ENCODE measurements at places on chromosomes 16 and 17.

GRCh38 chr16:12965274-12965804 lies 63.9 kb downstream of the SHISA9 start:
- no peak for DNase-seq

- DNase-seq = no peak
Observed at GRCh38 chr17:59373882-59374495, 42.5 kb downstream of the YPEL2 start.

DNA sequence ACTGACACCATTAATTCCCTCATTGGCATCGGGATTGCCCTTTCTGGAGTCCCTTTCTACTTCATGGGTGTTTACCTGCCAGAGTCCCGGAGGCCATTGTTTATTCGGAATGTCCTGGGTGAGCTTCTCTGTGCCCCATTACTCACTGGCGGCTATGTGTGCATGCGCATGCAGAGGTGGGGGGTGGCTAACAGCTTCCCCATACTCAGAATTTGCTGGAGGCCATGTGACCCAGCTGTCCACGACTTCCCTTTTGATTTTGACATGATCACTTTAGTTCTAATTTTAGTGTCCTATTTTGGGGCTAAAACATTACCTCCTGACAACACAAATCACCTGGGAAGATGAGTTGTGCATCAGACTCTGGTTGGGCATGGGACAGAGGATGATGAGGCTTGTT lies 14.1 kb downstream of the SLC7A6OS start:
- DNase-seq = no peak

GRCh38 chr17:11330826-11331225 lies 89.8 kb downstream of the SHISA6 start:
- DNase-seq = no peak

DNA sequence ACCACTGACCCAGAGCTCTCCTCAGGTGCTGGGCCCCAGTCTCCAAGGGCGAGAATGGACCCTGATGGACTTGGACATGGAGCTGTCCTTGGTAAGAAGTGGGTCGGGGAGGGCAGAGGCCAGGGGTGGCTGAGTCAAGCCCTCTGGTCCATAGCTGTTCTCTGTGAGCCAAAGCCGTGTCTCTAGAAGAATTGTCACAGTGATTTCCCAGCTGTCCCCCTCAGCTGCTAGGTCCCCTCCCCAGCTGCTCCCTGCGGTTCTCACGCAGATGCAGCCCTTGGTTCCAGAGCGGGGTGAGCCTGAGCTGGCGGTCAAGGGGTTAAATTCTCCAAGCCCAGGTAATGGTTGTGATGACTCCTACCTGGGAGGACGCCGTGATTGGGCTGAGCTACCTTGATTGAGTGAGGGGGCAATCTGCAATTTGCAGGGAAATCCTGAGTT lies 1.3 kb upstream of the NOL3 start:
- DNase-seq = no peak

- no peak for DNase-seq
Observed at GRCh38 chr16:1914084-1914608, 4.1 kb downstream of the HS3ST6 start.

- no peak for DNase-seq
Observed at GRCh38 chr16:65660390-65660789, 538.5 kb upstream of the CDH11 start.

- DNase-seq = no peak
Observed at GRCh38 chr16:5647051-5647450, 549.5 kb upstream of the EEF2KMT start.

DNA sequence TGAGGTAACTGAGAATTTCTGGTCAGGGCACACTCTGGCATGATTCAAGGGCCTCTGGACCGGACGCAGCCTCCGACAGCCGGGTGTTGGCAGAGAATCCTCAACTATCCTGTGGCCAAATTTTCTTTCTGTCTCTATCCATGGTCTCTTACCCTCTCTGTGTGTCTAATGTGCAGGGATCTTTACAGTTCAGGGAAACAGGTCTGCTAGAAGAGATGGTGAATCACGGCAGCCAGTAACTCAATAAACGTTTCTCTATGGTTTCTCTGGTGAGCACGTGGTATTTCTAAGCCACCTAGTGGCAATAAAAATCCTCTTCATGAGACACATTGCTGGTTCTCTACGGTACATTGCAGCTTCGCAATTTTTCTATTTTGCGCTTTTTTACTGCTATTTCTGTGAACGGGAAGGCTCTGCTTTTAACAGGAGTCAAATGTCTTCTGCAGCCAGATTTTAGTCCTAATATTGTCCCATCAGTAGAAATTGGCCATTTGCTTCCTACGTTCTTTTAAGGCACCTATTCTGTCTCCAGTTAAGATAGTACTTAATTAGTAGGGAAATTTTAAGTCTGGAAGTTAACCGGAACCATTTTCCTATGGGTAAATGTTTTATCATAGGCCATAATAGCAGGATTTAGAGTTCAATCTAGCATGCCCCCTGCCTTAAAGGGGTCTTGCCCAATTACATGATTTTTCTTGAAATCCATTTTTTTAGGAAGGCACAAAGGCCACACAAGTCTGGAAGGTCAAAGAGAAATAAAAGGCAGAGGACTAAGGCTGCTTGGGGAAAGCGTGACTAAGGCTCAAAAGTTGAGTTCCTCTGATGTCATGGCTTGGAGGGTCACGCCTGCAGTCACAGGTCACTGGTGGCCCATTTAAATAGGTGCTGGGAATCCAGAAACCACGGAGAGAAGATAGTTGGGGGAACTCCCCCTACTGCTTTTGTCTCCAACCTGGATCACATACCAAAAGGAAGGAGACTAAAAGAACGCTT lies 31.5 kb downstream of the QPRT start:
- DNase-seq = peak; percentile 13

DNA sequence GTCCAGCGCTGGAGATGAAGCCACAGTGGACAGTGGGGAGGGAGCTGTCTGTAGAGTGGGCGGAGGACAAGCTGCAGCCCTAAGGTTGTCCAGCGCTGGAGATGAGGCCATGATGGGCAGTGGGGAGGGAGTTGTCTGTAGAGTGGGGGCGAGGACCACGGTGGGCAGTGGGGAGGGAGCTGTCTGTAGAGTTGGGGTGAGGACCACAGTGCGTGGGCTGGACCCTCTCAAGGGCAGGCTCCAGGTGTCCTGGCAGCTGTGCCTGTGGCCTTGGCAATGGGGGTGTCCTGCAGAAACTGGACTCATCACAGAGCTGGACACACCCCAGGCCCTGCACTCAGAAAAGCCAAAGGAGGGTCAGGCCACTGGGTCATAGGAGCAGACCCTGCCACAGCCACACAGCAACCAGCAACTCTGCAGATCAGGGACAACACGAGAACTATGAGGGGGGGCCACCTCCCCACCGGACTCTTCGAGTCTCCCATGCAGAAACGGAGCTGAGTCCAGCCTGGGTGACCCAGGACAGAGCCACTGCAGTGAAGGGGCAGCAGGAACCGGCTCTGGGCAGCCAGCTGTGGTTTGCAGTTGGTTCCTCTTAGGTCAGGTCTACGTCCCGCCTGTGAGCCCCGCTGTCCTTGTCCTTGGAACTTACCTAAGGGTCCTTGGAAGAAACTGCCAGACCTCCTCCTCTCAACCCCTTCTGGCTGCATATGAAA lies 33.4 kb upstream of the CBFA2T3 start:
- DNase-seq = no peak

GRCh38 chr17:82000803-82001570 lies 21.7 kb downstream of the CENPX start:
- no peak for DNase-seq

DNA sequence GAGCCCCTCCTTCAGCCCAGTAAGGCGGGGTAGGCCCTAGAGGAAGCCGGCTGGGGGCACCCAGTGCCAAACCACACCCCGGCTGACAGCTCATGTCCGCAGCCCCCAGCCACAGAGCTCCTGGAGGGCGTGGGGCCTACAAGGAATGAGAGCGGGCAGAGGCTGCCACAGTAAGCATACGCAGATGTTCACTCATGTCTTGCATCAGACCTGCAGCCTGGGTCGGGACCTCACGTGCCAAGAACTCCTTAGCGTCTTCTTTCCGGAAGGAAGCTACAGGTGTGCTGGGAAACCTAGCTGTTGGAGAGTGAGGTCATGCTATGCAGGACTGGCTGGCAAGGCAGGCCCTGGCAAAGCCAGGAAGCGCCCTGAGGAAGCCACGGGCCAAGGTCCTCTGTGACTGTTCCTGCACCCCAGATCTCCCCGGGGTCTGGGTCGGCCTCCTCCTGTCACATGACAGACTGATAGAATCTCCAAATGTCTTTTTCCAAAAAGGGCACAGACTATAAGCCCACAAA lies 1.6 kb downstream of the ZNF598 start:
- DNase-seq = no peak

DNA sequence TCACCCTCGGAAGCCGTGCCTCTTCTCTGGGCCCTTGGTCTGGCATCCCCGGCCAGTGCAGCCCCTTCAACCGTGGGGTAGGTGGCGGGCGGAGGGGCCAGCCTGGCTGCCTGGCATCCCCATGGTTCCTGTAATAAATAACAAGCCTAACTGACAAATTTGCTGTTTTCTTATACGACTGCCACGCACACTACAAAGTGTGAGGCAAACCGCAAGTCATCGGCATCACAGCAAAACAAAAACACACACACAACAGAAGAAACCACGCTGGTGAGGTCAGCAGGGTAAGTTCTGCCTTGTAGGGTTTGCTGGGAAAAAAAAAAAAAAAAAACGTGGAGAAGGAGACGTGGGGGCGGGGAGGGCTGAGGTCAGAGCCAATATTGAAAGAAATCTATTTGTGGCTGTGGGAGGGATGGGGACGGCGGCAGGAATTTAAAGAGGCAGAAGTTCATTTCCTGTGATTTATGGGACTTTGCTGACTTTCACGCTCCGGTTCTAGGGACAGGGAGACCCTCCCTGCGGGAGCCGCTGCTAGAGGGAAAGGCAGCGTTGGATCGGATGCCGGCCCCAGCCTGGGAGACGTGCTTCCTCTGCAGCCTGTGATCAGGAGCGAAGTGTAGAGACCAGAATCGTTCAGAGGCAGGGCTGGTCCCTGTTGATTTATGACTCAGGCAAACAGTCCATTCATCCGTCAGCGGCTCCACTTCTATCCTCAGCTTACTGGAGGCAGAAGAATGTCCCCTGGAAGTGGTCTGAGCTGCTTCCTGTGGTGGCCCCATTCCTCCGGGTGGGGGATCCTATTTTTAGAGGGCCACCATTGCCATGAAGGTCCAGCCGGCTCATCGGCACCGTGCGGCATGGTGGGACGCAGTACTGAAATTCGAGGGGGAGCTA lies 162.8 kb downstream of the FOXL1 start:
- no peak for DNase-seq

DNA sequence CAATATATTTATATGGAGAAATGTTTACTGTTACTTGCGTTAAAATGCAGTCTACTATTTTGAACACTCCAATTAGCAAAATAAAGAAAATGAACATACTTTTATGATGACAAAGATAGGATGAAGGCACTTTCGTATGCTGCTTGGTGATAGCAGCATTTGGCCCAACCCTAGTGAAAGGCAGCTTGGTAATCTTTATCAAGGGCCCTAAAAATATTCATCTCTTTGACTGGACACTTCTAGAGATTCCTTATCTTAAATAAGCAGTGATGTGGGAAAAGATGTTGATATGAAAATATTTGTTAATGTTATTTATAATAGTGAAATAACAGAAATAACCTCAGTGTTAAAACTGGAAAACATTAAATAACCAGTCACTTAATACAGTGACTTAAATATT lies 79.4 kb downstream of the NF1 start:
- DNase-seq = no peak

DNA sequence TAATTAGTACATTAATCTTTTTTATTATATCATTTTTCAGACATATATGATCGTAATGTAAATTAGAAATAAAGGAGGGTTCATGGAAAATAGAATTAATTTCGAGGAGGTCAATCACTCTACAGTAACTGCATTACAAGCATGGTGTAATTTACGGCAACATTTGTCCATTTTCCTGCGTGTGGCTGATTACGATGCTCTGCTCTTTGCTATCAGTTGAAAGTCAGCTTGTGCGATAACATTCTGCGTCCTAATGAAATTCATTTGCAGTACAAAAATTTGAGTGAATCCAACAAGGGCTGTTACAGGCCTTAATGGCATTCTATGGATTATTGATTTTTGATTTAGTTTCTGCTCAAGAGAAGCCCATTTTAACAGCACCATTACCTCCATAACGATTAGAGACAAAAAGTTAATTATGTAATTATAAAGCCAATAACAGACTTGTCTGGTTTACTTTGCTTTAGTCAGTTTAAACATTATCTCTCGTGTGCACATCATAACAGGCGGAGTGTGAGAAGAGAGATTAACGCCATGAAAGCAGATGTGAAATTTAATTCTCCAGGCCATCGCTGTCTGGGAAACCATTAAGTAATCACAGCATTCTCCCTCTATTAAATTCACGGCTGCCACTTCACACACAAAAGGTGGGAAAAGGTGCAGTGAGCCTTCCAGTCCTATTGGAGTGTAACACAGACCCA lies 256.4 kb upstream of the IRX3 start:
- no peak for DNase-seq

- no peak for DNase-seq
Observed at GRCh38 chr17:29257756-29258155, 11.1 kb downstream of the CRYBA1 start.

- no peak for DNase-seq
Observed at GRCh38 chr17:51699303-51699702, 439.0 kb downstream of the UTP18 start.

DNA sequence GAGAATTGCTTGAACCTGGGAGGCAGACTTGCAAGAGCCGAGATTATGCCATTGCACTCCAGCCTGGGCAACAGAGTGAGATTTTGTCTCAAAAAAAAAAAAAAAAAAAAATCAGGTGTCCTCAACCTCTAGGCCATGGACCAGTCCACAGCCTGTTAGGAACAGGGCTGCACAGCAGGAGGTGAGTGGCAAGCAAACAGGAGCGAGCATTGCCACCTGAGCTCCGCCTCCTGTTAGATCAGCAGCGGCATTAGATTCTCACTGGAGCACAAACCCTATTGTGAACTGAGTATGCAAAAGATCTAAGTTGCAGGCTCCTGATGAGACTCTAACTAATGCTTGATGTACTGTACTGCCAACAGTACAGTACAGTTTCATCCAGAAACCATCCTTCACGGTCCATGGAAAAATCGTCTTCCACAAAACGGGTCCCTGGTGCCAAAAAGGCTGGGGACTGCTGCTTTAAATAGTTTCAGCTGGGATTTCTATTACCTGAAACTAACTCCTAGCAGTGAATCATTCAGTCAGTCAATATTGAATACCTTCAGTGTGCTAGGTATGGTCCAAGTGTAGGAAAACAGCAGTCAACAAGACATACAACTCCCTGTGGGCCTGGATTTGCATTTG lies 56.3 kb upstream of the DHX40 start:
- no peak for DNase-seq

DNA sequence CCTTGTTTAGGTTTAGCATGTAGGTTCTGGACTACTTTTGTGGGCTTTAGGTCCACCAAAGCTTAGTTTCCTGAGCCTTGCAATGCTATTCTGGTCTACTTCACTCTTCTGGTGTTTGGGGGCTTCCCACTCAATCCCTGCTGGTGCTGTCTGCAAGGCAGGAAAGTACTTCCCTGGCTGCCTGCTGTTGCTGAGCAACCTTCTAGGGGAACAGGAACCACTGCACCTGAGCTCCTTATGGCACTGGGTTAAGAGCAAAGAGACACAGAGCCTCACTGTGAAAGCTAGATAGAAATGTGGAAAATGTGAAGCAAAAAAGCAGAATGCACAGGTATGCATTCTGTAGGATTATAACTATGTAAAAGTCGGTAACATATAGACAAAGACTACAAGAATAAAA lies 17.0 kb downstream of the MPO start:
- no peak for DNase-seq

Measured in stimulated activated CD8-positive, alpha-beta memory T cell treated with anti-CD3 and anti-CD28 coated beads, Interleukin-15, amount 100 ng/mL, for 48 hours (primary cell).